Stimulated activated CD4-positive, alpha-beta T cell treated with anti-CD3 and anti-CD28 coated beads, Interleukin-1b, Interleukin-23, amount 100 ng/mL, for 1 hour (primary cell): ENCODE measurements at places on chromosomes 13 and 19.

GRCh38 chr19:34330116-34330515 lies 34.9 kb upstream of the GPI start:
- no peak for DNase-seq

- peak; percentile 57 for DNase-seq
These were observed 34.4 kb downstream of the PIP5K1C start for GRCh38 chr19:3665681-3666544.

- DNase-seq: no peak
These were observed 51.7 kb upstream of the SERPINE3 start for GRCh38 chr13:51287758-51288157.

DNA sequence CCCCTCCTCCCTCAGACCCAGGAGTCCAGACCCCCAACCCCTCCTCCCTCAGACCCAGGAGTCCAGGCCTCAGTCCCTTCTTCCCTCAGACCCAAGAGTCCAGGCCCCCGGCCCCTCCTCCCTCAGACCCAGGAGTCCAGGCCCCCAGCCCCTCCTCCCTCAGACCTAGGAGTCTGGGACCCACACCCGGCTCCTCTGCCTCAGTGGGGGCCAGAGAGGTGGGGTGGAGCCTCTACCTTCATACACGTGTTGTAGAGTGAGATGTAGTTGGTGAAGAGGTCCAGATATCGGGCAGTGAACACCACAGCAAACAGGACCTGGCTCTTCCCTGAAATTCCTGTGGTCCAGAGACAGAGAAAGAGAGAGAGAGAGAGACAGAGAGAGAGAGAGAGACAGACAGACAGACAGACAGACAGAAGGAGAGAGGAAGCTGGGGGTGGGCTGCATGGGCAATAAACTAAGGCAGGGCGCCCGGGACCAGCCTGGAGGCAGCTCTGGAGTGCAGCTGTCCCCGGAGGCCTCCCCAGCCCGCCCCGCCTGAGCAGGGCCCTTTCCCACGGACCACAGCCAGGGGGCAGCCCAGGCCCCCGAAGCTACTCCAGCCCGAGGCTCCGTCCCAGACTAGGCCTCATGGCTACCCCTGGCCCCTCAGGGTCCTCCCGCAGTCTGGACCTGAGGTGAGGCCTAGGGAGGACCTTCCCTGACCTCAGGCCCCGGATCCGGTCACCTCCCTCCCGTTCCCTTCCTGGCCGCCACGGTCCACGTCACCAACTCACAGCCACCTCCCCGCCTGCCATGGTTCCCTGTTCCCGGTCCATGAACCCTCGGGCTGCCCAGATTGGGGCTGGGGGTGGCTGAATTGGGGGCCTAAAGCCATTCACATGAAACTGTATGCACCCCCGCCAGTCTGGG lies 907 bp downstream of the KDELR1 start:
- no peak for DNase-seq

DNA sequence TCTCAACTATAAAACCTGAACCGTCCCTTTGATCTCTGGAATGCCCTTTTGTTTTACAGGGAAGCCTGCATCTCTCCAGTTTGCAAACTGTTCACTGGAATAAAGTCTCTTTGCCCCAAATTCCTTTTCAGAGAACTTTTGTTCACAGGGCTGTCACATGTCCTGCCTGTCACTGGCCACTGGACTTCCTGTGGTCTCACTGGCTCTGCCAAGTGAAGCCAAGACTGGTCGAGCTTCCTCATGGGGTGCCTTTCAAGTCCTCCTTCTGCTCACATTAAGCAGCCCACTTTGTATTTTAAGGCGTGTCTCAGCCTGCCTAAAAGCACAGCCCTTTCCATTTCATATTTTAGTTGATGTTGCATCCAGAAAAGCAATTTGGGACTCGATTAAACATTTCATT lies 215.7 kb downstream of the KATNAL1 start:
- DNase-seq: no peak

DNA sequence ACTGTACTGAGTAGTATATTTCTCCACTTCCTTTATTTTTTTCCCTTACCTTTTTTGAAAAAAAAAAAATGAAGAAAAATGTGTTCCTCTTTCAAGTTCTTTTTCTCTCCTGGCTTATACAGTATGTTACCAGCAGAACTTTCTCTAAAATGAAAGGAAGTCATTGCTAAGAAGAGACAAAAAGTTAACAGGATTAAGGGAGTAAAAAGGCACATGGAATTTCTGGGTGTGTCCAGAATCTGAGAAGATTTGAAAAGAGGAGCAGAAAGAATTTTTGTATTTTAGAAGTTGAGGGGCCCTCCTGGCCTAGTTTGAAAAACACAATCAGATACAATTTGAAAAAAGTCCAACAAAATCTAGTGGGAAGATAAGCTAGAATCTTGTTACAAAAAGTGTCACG lies 21.0 kb upstream of the TRIM13 start:
- DNase-seq: no peak

DNA sequence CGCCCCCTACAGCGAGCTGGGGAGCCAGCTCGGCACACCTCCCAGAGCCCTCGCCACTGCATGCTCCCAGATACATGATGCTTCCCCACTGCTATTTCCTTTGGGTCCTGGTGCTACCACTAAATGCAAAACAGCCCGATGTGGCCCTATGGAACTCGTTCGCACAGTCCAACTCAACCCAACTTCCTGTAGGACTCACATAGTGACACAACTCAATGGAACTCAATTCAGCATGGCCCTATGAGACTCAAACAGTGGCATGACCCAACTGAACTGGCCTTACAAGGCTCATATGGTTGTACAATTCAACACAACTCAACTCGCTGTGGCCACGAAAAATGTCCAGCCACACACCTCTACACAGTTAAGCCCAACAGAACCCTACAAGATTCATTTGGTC lies 3.5 kb downstream of the KCNA7 start:
- DNase-seq: no peak

DNA sequence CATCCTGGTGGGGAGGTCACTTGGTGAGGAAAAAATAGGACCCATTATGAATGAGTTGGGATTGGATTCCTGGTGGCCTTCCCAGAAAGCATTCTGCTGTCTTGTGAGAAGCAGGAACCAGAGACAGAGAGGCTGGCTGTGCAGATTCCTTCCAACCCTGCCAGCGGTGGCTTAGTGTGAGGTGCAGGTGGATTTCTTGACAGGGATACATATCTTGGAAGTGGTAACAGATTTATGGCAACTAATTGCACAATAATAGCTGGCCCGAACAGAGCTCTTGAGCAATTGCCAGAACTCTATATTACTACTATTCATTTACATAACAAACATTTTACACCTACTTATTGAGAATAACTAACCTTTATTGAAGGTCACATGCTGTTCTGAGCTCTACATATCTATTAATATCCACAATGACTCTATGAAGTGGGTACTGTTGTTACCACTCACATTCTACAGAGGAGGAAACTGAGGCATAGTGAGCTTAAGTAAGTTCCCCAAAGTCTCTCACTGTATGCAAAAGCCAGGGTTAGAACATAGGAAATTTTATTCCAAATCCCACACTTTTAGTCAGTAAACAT lies 173.9 kb upstream of the SERP2 start:
- no peak for DNase-seq

GRCh38 chr13:95800436-95800835 lies 123.5 kb downstream of the DNAJC3 start:
- DNase-seq: no peak

DNA sequence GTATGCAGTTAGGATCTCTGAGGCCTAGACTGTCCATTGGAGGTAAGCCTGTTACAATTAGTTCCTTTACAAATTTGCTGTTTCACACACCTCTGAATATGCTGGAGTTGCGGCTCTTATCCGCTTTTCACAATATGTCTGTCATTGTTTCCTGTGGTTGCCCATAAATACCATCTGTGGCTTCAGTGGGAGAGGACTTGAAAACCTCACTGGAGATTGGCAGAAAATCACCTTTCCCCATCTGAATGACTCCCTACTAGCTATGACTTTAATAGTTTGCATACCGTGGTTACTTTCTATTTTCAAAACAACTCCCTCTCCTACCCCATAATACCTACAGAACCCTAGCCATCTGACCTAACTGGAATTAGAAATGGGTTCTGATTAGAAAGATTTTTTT lies 454.3 kb downstream of the PCDH17 start:
- DNase-seq: no peak

GRCh38 chr19:46980761-46981160 lies 38.9 kb upstream of the NPAS1 start:
- no peak for DNase-seq

DNA sequence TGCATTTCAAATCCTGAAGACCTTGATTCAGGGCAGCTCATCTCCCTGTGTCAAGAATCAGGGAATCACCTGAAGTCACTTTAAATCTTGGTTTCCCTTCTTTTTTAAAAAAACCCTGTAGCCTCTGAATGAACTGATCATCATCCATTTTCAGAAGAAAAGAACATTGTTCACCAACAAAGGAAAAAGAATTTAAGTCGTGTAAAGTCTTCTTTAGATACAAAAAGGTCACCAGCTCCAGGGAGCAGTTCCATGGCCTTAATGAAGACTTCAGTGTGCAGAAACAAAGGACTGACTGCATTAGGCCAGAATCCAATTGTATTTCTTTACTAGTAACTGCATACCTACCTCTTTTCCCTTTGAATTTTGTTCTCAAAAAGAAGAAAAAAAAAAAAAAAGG lies 245.0 kb downstream of the ABCC4 start:
- DNase-seq: no peak

DNA sequence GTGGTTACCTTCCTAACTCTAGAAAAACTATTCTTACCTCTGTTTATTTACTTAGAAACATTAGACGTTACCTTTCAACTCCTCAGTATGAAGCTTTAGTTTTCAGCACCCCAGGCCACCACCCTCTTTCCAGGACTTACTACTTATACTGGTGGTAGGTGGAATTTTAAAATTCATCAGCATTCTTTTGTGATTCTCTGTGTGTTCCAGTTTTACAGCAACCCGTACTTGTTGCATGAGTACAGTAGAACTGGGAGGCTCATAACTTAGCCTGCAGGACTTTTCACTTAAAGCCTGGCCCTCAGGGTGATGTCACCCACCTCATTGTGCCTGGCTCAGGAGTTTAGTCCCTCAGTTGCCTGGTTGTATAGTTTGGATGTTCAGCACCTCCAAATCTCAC lies 49.4 kb upstream of the ALOX5AP start:
- DNase-seq: no peak

DNA sequence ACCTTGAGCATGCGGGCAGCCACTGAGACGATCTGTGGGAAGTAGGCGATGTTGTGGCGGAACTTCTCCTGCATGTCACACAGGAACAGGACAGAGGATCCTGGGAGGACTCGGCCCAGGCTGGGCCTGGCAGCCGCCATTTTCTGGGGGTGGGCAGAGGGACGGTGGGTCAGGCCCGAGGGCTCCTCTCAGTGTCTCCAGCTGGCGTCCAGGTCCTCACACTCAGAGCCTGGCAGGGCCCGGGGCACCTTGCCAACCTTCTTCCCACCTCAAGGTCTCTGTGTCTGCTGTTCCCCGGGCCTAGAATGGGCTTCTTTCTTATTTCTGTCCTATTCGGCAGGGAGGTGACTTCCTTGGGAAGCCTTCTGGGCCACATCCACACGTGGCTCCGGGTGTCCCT lies 5.1 kb downstream of the ISOC2 start:
- DNase-seq: no peak

DNA sequence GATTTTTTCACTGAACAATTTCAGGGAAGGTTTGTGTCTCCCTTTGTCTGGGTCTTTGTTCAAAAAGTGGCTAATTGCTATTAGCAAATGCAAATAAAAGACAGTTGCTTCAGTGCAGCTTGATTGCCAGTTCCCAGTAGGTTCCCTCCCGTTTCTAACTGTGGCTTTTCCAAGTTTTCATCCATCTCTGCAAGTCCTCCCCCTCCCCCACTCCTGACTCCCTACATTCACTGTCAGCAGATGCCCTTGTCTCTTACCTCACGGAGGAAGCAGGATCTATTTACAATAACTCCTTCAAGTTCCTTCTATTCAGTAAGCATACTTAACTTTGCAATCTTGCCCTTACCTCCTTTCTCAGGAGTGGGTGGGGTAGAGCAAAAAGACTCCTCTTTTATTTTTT lies 55.4 kb upstream of the SCEL start:
- DNase-seq: no peak

- no peak for DNase-seq
These were observed 21.6 kb downstream of the SLC25A30 start for GRCh38 chr13:45396533-45397095.

DNA sequence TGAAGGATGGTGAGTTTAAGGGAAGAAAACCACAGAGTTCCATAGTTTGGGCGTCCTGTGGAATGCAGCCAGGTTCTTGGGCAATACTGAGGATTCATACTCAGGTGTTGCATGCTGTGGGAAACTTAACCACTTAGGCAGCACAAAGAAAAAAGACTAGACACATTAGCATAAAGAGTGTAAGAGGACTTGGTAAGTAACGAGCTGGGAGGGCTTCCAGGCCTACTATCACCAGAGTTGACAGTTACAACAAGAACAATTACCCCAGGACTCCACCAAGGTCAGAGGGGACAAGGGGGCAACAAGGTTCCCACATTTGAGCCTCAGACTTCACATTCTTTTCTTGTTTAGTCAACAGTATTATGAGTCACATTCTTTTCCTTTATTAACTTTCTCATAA lies 33.2 kb downstream of the KCTD12 start:
- DNase-seq: no peak

DNA sequence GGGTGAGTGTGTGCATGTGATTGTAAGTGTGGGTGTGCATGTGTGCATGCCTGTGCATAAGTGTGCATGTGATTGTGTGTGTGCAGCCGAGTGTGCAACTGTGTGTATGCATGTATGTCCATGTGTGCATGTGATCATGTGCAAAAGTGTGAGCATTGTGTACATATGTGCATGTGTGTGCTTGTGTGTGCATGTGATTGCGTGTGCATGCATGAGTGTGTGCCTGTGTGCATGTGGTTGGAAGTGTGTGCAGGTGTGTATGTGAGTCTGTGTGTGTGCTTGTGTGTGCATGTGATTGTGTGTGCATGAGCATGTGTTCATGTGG lies 3.5 kb downstream of the PODNL1 start:
- DNase-seq: no peak

- DNase-seq: no peak
These were observed at the start of gene PPP1R13L for GRCh38 chr19:45404557-45405434. PPP1R13L (minus strand) TSS chr19:45405069; CDS start chr19:45398318, 6,751 bp downstream.

- no peak for DNase-seq
These were observed 187.3 kb downstream of the NUFIP1 start for GRCh38 chr13:44801990-44802389.

DNA sequence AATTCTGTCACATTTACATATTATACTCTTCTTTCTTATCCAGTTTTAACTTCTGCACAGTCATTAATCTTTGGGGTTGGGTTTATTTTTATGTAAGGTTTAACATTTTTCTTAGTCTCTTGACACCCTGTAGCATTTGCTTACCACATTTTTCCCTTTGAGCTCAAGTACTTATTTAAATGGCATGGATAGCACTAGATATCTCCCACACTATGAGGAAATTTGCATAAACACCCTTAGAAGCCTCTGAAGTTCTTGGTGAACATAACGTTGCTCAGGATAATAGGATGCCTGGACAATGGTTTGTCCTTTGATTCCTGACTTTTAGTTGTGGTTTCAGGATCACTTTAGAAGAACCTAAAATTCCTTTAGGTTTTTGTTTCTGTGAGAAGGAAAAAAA lies 338.9 kb downstream of the PCDH17 start:
- no peak for DNase-seq

- DNase-seq: no peak
These were observed 28.7 kb downstream of the LACC1 start for GRCh38 chr13:43908156-43909126.

- DNase-seq: no peak
These were observed at the start of gene SMIM24 for GRCh38 chr19:3480383-3481091. SMIM24 (minus strand) TSS chr19:3480525; CDS start chr19:3480463, 62 bp downstream.
